ENCODE measurements at places on chromosomes 11 and 22.
A peak's percentile ranks its signal among the peaks of the same experiment; 100 is the strongest.

DNA sequence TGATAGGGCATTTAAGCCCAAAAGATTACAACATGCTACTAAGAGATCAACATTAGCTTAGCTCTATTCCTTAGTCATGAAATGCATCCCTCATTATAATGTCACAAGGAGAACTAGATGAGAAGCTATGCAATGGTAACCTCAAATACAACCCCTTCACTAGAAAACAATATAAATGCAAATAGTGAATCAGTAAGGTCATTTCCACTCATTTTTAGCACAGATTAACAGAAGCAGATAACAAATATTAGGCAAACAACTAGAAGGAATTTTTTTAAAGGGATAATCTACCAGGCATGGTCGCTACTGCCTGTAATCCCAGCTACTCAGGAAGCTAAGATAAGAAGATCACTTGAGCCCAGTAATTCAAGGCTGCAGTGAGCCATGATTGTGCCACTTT, 28.2 kb downstream of the SIK3 start:
- no peak for DNase-seq

DNA sequence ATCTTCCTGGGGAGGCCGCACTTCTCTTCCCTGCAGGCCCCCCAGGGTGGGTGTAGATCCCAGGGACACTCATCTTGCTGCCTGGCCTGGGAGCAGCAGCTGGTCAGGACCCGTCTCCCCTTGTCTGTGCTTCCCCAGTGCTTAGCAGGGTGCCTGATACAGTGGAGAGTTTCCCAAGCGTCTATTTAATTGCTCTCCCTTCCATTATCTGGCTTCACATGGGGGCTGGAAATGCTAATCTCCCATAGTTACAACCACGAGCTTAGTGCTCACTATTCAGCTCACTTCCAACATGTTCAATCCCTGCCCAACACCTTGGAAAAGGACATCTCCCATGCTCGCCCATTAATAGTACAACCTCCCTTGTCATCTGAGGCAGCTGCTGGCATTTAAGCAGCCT, 100.5 kb downstream of the DSCAML1 start:
- DNase-seq: no peak

DNA sequence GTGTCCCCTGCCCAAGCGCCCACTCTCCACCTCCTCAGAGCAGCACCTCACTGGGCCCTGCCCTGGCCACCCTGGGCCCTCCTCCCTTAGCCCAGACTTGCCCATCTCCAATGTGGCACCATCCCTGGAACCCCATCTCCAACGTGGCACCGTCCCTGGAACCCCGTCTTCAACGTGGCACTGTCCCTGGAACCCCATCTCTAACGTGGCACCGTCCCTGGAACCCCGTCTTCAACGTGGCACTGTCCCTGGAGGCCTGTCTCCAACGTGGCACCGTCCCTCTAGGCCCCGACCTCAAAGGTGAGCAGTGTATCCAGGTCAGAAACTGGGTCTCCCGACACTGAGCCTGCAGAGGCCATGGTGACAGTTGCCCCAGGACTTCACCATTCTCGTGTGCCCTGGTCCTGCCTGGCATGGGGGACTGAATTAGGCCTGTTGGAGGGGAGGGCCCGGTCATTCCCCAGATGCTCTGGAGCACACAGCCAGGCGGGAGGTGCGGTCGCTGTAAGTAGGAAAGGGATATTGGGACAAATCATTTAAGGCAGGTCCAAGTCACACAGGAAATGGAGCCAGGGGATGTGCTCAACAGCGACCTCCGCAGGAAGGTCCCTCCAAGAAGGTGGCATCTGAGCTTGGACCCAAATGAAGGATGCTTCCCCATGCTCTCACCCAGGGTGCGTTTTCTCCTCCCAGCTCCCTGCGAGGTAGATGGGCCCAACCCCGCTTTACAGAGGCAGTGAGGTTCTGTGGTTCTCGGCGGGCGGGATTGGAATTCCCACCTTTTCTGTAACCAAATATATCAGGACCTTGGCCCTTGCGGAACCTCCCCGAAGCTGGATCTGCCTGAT, 2.4 kb upstream of the CTSD start:
- DNase-seq: no peak

DNA sequence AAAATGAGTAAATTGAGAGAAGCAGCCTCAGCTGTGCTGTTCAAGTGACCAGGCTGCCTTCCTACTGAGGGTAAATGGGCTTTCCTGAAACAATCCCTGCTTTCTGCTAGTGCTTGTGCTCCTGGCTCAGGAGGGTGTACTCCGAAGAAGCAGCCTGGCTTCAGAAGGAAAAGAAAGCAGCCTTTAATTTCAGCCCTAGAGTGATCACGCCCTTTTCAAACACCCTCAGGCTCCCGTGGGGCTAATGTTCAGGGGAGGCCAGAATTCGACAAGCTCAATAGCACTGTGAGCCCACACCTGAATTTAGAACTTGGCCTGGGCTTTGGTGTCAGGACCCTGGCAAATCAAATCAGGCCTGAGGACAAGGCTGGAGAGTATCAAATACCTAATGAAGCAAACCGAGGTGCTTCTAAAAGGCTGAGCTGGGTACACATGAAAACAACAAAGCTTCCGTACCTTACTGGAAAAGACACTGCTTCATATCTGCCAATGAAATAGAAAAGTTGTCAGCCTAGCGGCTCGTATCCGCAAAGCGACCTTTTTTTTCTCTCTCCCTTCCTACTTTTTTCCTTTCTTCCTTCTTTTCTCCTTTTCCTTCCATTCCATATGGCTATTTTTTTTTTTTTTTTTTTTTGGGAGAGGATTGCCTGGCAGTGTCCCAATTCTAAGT, 387.8 kb downstream of the SOX6 start:
- no peak for DNase-seq

- DNase-seq: peak; percentile 39
Measured at GRCh38 chr11:73412308-73412707, 36.1 kb downstream of the RELT start.

DNA sequence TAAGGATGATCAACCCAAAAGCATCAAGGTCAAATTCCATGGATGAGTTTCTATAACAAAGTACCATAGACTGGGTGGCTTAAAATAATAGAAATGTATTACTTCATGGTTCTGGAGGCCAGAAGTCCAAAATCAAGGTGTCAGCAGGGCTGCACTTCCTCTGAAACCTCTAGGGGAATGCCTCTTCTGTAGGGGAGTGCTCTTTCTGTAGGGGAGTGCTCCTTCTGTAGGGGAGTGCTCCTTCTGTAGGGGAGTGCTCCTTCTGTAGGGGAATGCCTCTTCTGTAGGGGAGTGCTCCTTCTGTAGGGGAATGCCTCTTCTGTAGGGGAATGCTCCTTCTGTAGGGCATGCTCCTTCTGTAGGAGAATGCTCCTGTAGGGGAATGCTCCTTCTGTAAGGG, 65.5 kb downstream of the FBLN1 start:
- DNase-seq: no peak

- DNase-seq: no peak
Measured at GRCh38 chr22:24436553-24436952, 9.2 kb downstream of the ADORA2A start.

- DNase-seq: no peak
Measured at GRCh38 chr11:71309181-71309580, 56.8 kb upstream of the SHANK2 start.

GRCh38 chr11:90798769-90799168, 575.9 kb upstream of the CHORDC1 start:
- no peak for DNase-seq
